Gastroesophageal sphincter (tissue), 4 donors: ENCODE measurements at places on chromosomes 2 and 18. TPM values are rescaled to one million over a fixed set of nuclear protein-coding genes. Genes with fewer than 3 reads are reported as not detected.

ALPP gene
- total RNA-seq: not detected

DSG1 gene
- total RNA-seq: not detected

SPAG16 gene
- 39.8 TPM for total RNA-seq

TMEM17 gene
- 1.3 TPM for total RNA-seq

PRSS56 gene
- total RNA-seq: not detected

PCARE gene
- under 0.01 TPM for total RNA-seq

CDH20 gene
- total RNA-seq: not detected

USP40 gene
- 52.6 TPM for total RNA-seq

KIF1A gene
- 0.99 TPM for total RNA-seq

GALNT5 gene
- under 0.01 TPM for total RNA-seq

CHN1 gene
- total RNA-seq: 31.8 TPM

MTIF2 gene
- 19.1 TPM for total RNA-seq

TLK1 gene
- 46.8 TPM for total RNA-seq

PLEK gene
- 5.0 TPM for total RNA-seq

FAM228A gene
- 1.6 TPM for total RNA-seq

POTEC gene
- total RNA-seq: not detected

C2orf74 gene
- total RNA-seq: 41.6 TPM
